Fibroblast of villous mesenchyme (primary cell): ENCODE measurements at places on chromosomes 3 and 15. TPM values are rescaled to one million over a fixed set of nuclear protein-coding genes. Genes with fewer than 3 reads are reported as not detected.

The SCAMP5 gene
- total RNA-seq = 0.43 and 1.6 TPM in 2 replicates

The CEMIP gene
- total RNA-seq = 131 TPM in 2 replicates

The ITIH1 gene
- not detected in 2 replicates for total RNA-seq

The ADIPOQ gene
- total RNA-seq = not detected in 2 replicates

The LNP1 gene
- total RNA-seq = 4.2 and 4.7 TPM in 2 replicates

The GLDN gene
- 0.32 and 0.43 TPM in 2 replicates for total RNA-seq

The SAMD7 gene
- not detected in 2 replicates for total RNA-seq

The BCHE gene
- 1.6 and 2.6 TPM in 2 replicates for total RNA-seq

The ZNF592 gene
- 9.7 and 11.2 TPM in 2 replicates for total RNA-seq

The C3orf85 gene
- not detected in 2 replicates for total RNA-seq

The RPL22L1 gene
- total RNA-seq = 126 and 218 TPM in 2 replicates

The EPHB1 gene
- 0.32 and 1.3 TPM in 2 replicates for total RNA-seq

The BHLHE40 gene
- 53.5 and 75.7 TPM in 2 replicates for total RNA-seq

The ALPK3 gene
- total RNA-seq = 0.86 and 1.3 TPM in 2 replicates

The C3orf80 gene
- total RNA-seq = 0.86 and 3.2 TPM in 2 replicates

The STIMATE gene
- 12.6 and 15.1 TPM in 2 replicates for total RNA-seq

The MEX3B gene
- total RNA-seq = 3.9 and 6.4 TPM in 2 replicates

The PLA2G4E gene
- total RNA-seq = not detected in 2 replicates

The TMC3 gene
- not detected in 2 replicates for total RNA-seq

The IP6K1 gene
- 45.1 and 47.9 TPM in 2 replicates for total RNA-seq

The COLQ gene
- 0.43 and 0.64 TPM in 2 replicates for total RNA-seq

The TRANK1 gene
- total RNA-seq = 11.6 and 13.4 TPM in 2 replicates

The CLDN16 gene
- under 0.01 and 0.43 TPM in 2 replicates for total RNA-seq
